ENCODE measurements at places on chromosomes 4 and X. TPM values are rescaled to one million over a fixed set of nuclear protein-coding genes. Genes with fewer than 3 reads are reported as not detected.
A peak's percentile ranks its signal among the peaks of the same experiment; 100 is the strongest.

TSPAN7 gene
- 47.0 TPM for total RNA-seq

GRCh38 chr4:157996061-157997028 is 176.5 kb downstream of the GASK1B start:
- no peak for DNase-seq

DNA sequence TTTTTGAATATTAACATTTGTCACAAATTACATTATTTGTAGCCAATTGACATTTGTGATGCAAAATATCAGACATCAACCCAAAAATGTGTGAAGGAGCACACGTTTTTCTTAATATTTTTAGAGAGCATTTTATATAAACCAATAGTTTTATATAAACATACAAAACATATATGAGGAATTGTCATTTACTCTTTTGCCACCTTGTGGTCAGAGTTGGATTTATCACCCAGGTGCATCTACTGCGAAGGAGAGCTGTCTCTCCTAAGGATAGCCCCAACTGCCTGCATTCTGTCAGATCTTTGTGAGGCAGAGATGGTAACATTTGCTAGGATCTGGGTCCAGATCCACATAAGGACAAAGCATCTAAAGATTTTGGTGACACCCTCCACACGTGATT is 2.5 kb upstream of the USP27X start:
- DNase-seq, result no peak

GRCh38 chr4:54277691-54278090 is 48.6 kb downstream of the PDGFRA start:
- DNase-seq, result peak; percentile 55

DNA sequence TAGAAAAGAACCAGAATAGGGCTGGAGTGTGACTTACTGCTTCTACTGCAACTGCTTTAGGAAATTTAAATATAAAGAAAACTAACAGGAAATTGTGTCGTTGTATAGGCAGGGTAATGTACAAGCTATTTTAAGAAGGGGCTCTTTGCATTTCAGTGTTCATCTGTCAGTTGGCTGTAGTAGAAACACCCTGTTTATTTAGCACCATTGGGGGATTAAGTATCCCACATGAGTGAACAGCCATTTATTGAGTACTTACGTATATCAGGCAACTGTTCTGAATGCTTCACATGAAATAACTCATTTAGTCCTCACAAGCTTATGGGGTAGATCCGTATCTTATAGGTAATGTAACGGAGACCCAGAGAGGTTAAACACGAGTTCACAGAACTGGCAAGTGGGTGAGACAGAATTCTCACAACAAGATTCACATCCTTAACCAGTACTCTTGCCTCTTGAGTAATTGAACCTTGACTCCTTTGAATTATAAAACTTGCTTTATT is 23.9 kb downstream of the STIM2 start:
- DNase-seq, result no peak

GRCh38 chr4:84870398-84871163 is 95.9 kb downstream of the WDFY3 start:
- DNase-seq, result no peak

All from ureter (tissue), 1 donor.